Suprapubic skin (tissue), 4 donors: ENCODE measurements at places on chromosomes 13 and 19. TPM values are rescaled to one million over a fixed set of nuclear protein-coding genes. Genes with fewer than 3 reads are reported as not detected.

GRCh38 chr13:83372786-83373185, 509.5 kb downstream of the SLITRK1 start:
- DNase-seq = no peak

GRCh38 chr19:3839941-3840340, 28.9 kb downstream of the ZFR2 start:
- DNase-seq = no peak

Gene ZNF829
- 5.4 TPM for total RNA-seq

GRCh38 chr19:50835785-50836542, 2.6 kb upstream of the KLK15 start:
- no peak for DNase-seq

- DNase-seq = no peak
Observed at GRCh38 chr19:38650911-38651584, 3.6 kb downstream of the ACTN4 start.

DNA sequence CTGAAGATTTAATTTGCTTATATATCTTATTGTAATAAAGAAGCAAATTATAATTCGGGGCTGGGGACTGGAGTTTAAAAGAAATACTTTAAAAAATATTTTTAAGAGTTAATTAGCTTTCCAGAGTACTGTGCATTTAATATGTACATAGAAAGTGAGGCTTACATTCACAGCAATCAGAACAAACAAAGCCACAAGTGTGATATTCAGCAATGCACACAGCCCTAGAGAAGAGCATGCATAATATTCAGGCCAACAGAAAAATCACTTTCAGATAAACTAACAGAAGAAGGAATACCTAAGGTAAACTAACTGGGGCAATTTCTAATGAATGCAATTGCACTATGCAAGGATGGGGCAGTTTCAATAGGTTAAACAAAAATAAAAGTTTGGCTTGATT, 241.8 kb downstream of the GPC6 start:
- no peak for DNase-seq

Gene APOC4
- not detected for total RNA-seq

- DNase-seq = no peak
Observed at GRCh38 chr19:15266683-15267082, 34.4 kb upstream of the EPHX3 start.

DNA sequence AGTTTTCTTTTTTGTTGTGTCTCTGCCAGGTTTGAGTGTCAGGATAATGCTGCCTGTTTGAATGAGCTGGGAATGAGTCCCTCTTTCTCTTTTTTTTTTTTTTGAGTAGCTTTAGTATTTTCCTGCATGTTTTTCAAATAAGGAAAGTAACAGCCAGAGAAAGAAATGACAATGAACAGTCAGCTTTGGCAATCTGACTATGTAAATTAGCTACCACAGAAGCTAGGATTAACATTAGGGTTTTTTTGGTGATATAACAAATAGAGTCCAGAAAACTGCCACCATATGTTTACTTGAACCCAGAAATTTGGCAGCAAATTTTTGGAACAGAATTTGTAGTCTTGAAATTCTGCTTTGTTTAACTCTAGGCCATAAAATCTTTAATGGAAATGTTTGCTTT, 50.5 kb downstream of the SGCG start:
- DNase-seq = no peak

DNA sequence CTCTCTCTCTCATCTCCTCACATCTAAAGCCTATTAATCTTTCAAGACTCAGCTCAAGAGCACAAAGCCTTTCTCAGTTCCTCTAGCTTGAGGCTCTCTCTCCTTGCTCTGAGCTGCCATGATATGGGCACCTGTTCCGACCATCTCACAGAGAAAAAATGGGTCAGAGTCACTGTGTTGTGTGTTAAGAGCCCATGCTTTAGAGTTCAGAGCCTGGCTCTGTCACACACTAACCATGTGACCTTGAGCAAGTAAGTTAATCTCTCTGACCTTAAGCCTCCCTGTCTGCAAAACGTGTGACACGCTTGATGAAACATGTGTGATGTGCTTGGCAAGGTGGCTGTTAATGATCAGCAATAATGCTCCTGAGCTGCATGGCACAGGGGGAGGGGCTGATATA, 245.2 kb downstream of the DLEU7 start:
- no peak for DNase-seq

Gene PRODH2
- not detected for total RNA-seq

DNA sequence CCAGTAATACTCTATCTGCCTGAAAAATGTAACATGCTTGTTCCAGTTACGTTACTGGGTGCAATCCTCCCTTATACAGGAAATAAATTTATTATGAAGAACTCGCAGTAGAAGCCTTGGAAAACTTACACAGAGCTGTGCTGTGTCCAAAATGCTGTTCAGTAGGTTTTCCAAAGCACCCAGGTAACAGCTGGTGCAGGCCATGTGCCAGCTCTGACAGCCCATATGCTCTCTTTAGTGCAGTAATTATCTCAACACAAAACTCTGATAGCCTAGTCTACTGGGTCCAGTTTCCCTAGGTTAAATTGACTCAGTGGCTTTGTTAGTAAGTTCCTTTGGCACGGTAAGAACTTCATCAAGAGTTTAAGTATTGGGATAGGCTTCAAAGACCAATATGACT, 120.7 kb upstream of the OBI1 start:
- DNase-seq = no peak

DNA sequence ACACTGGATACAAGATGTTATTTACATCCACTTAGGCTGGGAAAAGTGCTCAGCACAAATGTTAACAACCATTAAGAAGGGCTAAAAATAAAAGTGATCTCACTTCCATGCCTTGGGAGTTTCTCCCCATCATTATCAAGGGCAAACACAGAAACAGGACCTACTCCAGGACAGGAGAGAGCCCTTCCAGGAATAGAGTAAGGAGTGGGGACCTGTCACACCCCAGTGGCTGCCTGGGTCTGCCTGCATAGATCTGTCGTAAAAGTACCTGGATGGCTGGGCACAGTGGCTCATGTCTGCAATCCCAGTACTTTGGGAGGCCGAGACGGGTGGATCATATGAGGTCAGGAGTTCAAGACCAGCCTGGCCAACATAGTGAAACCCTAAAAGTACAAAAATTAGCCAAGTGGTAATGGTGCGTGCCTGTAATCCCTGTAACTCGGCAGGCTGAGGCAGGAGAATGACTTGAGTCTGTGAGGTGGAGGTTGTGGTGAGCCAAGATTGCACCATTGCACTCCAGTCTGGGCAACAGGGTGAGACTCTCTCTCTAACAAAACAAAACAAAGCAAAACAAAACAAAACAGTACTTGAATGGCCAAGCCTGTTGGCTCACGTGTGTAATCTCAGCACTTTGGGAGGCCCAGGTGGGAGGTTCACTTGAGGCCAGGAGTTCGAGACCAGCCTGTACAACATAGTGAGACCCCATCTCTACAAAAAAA, 5.6 kb downstream of the ATP8A2 start:
- no peak for DNase-seq

- DNase-seq = no peak
Observed at GRCh38 chr13:112603641-112604225, 15.8 kb upstream of the TUBGCP3 start.

- no peak for DNase-seq
Observed at GRCh38 chr13:99322297-99323103, 15.3 kb upstream of the GPR183 start.

DNA sequence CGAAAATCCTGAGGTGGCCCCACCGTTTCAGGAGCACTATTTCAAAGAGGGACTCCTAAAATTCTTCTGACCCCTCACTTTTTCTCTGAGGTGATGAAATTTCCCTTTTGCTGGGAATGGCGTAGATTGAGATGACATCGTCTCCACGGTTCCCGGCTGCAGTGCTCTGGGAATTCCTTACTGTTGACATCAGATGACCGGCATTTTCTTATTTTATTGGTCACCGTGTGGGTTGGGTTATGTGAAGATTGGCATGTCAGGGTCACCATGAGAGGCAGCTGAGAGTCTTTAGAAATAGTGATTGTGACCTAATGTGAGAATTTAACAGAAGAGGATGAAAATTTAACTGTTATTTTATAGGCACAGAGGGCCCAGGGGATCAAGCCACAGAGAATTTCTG, 356.7 kb downstream of the FGF9 start:
- DNase-seq = no peak

Gene IFI30
- 34.7 TPM for total RNA-seq

DNA sequence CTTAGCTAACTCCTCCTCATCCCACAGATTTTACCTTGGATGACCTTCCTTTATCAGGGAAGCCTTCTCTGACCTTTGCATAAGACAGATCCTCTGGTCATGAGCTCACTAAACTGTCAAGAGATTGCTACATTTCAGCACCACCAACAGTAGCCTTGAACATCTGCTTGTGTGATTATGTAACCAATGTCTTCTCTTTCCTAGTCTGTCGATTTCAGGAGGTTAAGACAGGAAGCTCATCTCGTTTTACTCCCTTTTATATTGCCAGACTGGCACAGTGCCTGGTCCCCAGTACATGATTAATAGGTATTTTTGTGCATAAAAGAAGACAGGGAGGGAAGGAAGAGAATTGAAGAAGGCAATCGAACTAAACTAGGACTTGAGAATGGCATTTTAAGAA, 1697.7 kb downstream of the EFNB2 start:
- no peak for DNase-seq

DNA sequence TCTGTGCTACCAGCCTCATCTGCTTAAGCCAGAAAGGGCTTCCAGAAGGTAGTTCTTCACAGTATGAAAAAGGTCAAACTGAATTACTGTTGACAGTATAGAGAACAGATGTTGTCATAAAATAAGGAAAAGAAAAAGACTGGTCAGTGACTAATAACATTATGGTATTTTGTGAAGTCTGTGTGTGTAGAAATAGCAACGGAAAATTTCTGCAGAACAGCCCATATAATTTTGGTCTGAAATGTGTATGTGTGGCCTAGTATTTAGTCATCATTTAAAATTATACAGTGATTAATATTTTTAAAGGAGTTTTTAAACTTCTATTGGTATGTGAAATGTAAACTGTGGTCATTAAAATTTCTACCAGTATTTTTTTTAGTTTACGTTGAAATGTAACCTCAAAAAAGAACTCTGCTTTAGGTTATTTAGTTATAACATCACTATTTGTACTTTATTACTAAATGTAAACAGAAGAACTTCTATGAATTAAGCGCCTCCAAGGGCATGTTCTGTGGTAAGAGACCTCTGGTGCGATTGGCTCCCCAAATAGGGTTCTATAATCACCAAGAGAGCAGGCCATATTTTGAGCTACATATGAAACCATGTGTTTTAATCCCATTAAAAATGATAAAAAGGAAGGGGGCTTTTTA, 3.3 kb upstream of the GPR183 start:
- no peak for DNase-seq

DNA sequence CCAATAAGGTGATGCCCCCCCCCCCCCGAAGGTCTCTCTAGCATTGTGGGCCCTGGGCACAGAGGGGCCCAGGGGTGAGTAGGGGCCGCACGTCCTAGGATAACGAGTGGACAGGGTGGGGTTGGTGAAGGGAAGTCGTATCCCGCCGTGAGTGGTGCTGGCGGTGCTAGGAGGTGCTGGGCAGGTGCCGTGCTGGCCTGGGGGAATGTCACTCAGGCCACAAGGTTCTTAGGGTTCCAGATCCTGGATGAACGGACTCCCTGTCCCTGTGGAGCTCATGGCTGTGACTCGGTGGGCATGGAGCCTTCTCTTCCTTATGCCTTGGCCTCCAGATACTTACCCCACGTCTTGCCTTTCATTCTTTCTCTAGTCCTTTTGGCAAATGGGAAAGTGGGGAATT, 157.4 kb upstream of the SOX1 start:
- no peak for DNase-seq

Gene CABP5
- not detected for total RNA-seq

DNA sequence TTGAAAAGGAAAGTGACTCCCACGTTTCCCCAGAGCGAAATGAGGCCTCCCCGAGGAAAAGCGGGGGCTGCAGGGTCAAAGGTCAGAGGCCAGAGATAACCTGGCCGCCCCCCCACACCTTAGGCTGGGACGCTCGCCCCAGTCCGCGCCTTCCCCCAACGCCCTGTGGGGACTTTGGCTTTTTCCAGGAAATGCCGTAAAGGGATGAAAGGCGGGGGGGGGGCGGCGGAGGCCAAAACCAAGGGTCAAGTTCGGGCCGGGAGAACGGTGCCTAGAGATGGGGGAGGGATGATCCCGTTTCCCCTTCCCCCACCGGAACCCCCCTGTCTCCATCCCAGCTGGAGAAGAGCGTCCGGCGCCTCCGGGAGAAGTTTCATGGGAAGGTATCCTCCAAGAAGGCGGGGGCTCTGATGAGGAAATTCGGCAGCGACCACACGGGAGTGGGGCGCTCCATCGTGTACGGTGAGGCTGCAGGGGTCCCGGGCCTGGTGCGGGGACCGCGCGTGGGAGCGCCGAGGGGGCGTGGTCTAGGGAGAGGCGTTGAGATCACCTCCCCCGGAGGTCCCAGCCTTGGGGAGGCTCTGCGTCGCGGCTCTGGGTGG, 575 bp downstream of the SHFL start:
- no peak for DNase-seq

GRCh38 chr19:51172223-51172622, 30.1 kb downstream of the SIGLEC7 start:
- no peak for DNase-seq

Gene NLRP4
- not detected for total RNA-seq

Gene GJB6
- total RNA-seq = 69.5 TPM

DNA sequence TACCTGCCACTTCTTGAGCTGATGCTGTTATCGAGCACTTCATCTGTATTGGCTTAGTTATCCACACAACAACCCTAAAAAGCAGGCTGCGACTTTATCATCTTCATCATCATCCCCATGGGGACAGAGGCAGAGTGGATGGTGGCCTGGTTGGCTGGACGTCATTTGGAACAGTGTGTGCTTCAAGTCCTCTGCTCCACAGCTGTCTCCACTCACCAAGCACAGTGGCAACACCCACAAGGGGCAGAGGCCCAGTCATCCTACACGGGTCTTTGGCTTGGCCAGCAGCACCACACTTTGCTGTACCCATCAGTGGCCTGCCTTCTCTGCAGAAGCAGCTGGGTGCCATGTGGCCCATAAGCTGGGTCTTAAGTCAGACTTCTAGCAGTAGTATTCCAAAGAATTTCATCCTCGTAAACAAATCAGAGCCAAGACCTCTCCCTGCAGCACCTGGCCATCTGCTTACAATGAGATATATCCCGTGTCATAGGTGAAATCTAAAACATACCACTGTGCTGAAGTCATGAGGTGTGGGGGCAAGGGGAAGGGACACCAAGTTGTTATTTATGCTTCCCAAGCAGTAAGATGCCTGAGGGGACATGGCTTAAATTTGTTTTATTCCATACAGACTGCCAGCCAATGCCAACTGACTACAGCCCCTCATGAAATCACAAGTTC, 47.9 kb upstream of the EPHX3 start:
- no peak for DNase-seq

Gene PSG11
- total RNA-seq = not detected

Gene ZNF790
- total RNA-seq = 3.2 TPM

Gene SOX1
- total RNA-seq = 0.19 TPM

DNA sequence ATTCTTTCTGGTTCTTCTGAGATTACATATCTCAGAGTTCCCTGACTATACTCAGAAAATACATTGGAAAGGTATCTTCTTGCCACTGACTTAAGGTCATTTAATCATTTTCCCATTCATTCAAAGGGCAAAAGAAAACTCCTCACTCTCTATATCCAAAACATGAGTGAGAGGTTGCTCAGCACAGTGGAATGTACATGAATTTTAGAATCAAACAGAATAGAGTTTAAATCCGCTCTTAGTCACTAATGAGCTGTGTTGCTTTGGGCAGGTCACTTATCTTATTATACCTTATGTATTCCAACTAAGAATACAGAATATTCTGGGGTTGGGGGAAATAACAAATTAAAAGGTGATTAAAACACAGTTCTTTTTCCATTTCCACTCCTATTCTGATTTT, 452.6 kb upstream of the KLF12 start:
- DNase-seq = no peak

Gene SRRM5
- total RNA-seq = not detected
